ENCODE measurements at places on chromosomes 11 and 22. TPM values are rescaled to one million over a fixed set of nuclear protein-coding genes. Genes with fewer than 3 reads are reported as not detected.

The HTR3B gene
- 0.10 TPM for total RNA-seq

DNA sequence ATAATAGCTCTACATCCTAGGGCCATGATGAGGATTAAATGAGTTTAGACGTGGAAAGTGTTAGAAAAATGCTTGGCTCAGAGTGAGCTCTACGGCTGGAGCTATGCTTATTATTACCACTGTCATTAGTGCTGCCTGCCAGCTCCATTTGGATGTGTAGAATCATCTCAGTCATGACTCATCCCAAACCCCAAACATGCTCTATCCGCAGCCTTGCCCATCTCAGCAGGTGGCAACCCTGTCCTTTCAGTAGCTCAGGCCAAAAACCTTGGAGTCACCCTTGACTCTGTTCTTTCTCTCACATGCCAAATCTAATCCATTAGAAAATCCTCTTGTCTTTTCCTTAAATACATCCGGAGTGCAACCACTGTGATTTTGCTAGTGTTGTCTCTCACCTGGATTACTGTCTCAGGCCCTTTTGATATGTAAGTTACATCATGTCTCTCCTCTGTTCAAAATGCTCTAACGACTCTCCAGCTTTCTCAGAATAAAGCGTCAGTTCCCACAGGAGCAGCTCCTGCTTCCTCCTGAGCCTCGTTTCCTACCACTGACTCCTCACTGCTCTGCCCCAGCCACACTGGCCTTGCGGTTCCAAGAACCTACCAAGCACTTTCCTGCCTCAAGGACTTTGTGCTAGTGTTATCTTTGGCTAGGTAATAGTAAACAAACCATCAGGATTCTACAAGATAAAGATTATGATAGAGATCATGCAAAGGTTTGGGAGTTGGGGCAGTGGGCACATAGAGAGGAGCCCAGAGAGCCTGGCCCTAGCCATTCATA lies 10.5 kb upstream of the CHRM1 start:
- no peak for DNase-seq

GRCh38 chr22:27512283-27512761 lies 289.2 kb downstream of the MN1 start:
- DNase-seq: no peak

DNA sequence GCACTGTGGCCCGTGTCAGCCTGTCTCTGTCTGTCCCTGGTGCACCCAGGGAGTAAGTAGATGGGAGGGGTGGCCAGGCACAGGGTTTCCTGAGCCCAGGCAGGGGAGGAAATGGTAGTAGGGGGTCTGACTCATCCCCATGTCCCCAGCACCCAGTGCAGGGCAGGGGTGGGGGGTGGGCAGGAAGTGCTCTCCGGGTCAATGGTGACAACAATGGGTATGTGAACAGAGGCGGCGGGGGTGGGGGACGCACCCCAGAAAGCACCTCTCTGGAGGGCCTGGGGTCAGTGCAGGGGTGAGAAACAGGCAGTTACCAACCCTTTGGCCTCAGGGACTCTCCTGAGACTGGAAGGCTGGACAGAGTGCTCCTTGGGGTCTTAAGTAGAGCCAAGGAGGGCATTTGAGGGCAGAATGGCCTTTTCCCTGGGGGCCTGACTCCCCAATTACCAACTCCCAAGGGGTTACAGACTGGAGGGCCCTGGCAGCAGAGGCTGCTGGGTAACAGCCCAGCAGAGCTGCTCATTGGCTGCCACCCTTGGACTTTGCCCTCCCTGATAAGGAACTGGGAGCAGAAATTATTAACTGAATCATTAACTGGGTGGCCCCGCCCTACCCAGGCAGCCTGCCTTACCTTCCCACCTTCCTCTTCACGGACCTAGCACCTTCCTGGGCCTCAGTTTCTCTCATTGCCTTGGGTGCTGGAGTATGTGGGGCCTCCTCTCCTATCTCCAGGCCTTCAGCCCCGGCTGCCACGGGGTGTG lies 4.2 kb downstream of the MYRF start:
- no peak for DNase-seq

The CARD16 gene
- 31.5 TPM for total RNA-seq

DNA sequence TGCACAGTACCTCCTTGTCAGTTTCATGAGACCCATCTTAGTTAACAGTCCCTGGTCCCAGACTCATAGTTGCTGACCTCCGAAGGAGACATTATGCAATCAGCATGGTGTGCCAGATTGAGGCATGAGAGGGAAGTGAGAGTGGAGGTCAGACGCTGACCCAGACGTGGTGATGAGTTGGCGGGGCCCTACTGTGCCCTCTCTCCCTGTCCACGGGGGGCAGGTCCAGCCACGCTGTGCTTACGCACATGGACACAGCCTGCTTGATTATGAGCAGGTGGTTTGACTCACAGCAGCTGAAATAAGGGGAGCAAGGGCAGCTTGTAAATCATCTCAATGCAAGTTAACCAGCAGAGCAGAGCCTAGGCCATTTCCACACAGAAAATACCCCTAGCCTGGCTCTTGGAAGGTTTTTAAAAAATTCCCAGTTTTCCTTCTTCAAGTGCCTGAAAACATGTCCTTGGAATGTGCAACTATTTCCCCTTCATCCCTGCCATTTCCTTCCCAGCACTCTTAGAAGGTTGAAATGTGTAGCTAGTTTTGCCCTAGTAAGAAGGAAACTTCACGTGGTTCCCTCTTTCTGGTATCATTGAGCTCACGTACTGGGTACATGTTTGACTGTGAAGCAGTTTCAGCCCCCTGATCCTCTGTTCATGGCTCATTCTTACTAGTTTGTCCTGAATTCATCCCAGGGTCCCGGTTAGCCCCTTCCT lies 122.6 kb upstream of the SORL1-AS1 start:
- no peak for DNase-seq

- no peak for DNase-seq
Measured at GRCh38 chr11:63022441-63022840, 6.8 kb upstream of the SLC22A8 start.

DNA sequence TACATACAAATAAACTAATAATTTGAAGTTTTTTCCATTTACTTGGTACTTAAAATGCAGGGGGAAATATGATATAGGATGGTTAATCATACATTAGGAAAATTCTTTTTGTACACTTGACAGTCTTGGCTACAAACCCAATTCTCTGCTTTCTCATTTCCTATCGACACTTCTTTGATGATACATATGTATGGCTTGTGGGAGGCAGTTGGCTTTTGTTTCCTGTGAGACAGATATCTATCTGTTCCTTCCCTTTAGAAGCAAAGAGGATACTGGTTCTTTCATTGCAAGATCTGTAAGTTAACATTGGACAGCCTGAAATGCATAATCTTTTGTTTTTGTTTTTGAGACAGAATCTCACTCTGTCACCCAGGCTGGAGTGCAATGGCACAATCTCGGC lies 47.9 kb upstream of the ADORA2A start:
- no peak for DNase-seq

The OR10G8 gene
- total RNA-seq: not detected

GRCh38 chr22:17916226-17916889 lies 108.0 kb downstream of the MICAL3 start:
- DNase-seq: no peak

The HEPN1 gene
- not detected for total RNA-seq

DNA sequence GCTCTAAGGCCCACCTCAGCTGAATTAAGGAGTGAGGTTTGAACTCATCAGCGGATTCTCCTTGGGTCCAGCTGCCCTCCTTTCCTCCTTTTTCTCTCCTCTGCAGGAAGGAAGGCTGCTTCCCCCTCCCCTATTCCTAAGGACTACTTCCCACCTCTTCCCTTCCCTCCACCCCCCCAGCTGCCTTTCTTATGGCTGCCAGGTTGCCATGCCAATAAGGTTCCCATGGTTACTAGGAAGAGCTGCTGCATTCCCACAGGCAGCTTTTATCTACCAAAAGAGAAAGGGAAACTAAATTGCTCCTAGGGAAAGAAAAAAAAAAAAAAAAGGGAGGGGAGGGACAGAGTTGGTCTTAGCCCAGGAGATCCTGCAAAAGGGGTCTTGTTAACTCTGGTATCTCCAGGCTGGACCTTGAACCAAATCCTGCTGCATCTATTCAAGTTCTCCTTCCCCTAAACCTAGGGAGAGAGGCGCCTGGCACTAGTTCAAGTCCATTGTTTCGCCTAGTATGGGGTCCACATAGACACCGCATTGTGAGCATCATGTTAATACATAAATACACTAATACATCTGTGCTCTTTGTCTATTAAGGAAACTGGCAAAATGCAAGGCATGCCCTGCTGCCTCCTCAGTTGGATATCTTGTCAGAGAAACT lies 21.2 kb upstream of the FEZ1 start:
- no peak for DNase-seq

- no peak for DNase-seq
Measured at GRCh38 chr11:102467080-102467708, 14.6 kb upstream of the TMEM123 start.

DNA sequence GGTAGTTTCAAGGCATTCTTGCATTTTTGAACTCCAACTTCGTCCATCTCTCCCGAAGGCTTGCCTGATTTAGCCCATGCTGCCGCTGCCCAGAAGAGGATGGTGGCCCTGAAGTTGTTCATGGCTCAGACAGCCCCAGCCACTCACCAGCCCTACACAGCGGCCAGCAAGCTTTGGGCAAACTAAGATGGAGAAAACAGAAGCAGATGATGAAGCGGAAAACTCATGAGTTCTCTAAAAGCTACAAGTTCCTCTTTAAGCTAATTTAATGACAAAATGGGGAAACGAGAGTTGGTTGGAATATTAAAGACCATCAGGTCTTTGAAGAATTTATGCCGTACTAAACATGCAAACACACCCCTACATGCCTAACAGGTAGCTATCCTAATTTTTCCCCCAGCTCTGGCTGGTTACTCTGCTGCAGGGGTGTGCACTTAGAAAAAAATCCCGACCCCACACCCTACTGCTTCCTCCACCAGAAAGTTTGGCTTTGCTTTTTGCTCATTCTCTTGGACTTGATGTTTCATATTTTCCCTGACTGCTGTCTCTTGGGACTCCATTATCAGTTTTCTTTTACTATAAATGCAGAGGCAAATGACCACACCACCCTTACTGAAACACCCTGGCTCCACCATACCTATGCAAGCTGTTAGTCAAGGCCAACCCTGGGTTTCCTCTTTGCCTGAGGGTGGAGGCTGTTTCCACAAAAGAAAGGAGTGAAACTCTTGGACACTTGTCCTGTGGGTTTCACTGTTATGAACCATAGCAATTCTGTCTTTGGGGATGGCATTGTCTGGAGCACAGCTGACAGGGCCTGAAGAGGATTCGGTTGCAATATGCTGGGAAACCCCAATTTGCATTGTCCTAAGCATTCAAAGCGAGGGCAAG lies at the start of gene MPEG1:
Gene MPEG1, minus strand, starts transcription at position 184 of the 888 bp plus-strand sequence. Its CDS starts 62 bp downstream, at position 122.
- DNase-seq: peak; percentile 47

The AQP11 gene
- total RNA-seq: 0.22 TPM
